Femur (tissue), 1 donor: ENCODE measurements at places on chromosomes 6 and 20.

GRCh38 chr6:13098793-13099570, 229.4 kb downstream of the TBC1D7 start:
- no peak for DNase-seq

DNA sequence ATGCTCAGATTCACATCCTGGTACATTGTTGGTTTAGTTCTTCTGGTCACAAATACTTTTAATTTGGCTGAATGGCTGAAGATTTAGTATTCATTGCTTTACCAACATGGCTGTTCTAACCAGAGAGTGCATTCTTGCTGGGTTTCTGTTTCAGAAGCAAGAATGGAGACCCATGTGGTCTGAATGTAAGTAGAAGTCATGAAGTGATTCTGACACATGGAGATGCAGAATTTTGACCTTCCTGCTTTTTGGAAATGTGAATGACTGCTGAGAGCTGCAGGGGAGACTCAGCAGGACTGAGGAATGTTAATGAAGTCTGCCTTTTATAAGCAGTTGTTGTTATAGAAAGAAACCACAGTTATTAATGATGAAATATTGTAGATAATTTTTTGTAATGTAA, 576.1 kb upstream of the MARCKS start:
- no peak for DNase-seq

- peak; percentile 8 for DNase-seq
Observed at GRCh38 chr20:17622851-17623508, 53.1 kb downstream of the DSTN start.

DNA sequence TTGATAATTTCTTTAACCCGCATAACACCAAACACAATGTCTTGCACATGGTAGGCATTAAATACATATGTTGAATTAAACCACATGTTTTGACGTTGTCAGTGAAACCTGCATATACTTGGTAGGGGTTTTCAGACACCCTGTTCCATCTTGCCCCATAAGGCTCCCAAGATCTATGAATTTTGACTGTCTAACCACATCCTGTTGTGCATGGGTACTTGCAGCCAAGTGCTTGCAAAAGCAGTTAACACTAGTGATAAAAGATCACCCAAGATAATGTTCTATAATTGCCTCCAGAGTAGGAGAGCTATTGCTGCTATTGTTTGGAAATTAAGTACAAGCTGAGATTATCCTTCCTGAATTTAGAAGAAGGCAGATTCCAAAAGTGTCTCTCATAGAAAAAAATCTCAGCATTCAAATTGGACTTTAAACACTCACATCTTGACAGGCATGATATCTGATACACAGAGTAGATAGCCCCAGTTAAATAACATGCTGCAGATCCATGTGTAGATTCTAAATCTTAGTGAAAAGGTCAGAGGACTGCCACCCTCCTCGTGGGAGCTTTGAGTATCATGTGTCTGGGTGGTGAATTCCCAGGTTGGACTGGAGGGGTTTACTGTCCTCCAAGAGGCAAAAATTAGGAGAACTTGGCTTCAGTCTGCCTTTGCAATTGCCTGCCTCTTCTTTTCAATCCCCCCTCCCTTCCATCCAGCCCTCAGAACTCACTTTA, 25.8 kb upstream of the CCN6 start:
- no peak for DNase-seq

GRCh38 chr6:128500014-128500413, 20.4 kb downstream of the PTPRK start:
- no peak for DNase-seq

GRCh38 chr6:56529594-56530191, 113.0 kb downstream of the DST start:
- no peak for DNase-seq
